ENCODE measurements at places on chromosomes 16 and 17.

GRCh38 chr17:40730970-40731369, 24.2 kb downstream of the KRT25 start:
- no peak for DNase-seq

- no peak for DNase-seq
These were observed 4.2 kb upstream of the PYCARD start for GRCh38 chr16:31206776-31207175.

DNA sequence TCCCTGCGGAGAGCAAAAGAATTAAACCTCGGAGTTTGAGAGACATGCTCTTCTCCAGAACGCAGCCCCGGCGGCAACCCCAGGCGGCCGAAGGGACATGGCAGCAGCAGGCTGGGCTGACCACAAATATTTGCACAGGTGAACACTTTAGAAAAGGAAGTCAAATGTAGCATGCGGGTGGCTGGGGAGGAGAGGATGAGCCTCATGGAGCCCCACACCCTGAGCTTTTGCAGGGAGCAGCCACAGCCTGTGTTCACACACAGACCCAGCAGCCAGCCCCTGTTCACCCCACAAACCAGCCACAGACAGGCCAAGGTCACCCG, 17.8 kb downstream of the HS3ST6 start:
- DNase-seq = no peak

GRCh38 chr17:82240506-82241182, 11.8 kb downstream of the SLC16A3 start:
- no peak for DNase-seq

- DNase-seq = no peak
These were observed 1.2 kb upstream of the TAOK1 start for GRCh38 chr17:29388937-29389336.

- DNase-seq = no peak
These were observed 36.3 kb downstream of the GAS7 start for GRCh38 chr17:10162096-10162495.
